Gastroesophageal sphincter (tissue), 4 donors: ENCODE measurements at places on chromosomes 5 and 9. TPM values are rescaled to one million over a fixed set of nuclear protein-coding genes. Genes with fewer than 3 reads are reported as not detected.
A peak's percentile ranks its signal among the peaks of the same experiment; 100 is the strongest.

DNA sequence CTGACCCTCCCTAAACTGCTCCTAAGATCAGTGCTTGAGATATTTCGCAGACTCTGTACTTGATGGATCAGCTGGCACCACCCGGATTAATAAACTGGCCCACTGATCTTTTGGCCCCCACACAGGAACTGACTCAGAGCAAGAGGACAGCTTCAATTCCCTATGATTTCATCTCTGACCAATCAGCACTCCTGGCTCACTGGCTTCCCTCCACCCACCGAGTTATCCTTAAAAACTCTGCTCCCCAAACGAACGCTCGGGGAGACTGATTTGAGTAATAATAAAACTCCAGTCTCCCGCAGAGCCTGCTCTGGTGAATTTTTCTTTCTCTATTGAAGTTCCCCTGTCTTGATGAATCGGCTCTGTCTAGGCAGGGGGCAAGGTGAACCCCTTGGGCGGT lies 36.5 kb upstream of the CD180 start:
- ATAC-seq, result peak; percentile 55

DNA sequence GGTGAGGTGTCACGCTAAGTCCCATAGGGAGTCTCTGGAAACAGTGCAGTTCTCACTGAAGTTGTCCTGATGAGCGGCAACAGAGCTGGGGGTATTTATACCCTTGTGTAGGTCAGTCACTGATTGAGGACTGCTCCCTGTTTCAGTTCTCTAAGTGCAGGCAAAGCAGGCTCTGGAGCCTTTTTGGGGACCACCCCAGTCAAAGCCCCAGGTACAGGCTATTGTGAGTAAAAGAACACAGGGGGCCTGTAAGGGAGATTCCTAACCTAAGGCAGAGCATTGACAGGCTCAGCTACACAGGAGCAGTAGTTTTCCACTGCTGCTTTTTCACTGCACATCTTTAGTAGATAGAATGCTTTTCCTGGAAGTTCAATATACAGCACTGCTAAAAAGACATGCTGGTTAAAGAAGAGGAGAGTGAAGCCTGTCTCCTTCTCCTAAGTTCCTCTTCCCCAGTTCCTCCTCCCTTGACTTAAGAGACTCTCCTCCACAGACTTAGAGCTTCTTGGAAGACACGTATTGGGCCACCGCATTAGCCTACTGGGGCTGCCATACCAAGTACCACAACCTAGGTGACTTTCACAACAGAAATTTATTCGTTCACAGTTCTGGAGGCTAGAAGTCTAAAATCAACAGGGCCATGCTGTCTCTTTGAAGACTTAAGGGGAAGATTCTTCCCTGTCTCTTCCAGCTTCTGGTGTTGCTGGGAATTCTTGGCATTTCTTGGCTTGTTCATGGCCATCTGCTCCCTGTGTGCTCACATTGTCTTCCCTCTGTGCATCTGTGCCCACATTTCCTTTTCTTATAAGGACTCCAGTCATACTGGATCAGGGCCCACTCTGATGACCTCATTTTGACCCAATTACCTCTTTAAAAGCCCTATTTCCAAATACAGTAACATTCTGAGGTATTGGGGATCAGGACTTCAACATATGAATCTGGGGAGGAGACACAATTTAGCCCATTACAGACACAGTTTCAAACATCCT lies 221.0 kb downstream of the ESM1 start:
- ATAC-seq, result no peak

- no peak for ATAC-seq
Observed at GRCh38 chr9:5994493-5994892, 20.9 kb downstream of the RANBP6 start.

Gene GLT6D1
- not detected for total RNA-seq

Gene GPR21
- 0.39 TPM for total RNA-seq

DNA sequence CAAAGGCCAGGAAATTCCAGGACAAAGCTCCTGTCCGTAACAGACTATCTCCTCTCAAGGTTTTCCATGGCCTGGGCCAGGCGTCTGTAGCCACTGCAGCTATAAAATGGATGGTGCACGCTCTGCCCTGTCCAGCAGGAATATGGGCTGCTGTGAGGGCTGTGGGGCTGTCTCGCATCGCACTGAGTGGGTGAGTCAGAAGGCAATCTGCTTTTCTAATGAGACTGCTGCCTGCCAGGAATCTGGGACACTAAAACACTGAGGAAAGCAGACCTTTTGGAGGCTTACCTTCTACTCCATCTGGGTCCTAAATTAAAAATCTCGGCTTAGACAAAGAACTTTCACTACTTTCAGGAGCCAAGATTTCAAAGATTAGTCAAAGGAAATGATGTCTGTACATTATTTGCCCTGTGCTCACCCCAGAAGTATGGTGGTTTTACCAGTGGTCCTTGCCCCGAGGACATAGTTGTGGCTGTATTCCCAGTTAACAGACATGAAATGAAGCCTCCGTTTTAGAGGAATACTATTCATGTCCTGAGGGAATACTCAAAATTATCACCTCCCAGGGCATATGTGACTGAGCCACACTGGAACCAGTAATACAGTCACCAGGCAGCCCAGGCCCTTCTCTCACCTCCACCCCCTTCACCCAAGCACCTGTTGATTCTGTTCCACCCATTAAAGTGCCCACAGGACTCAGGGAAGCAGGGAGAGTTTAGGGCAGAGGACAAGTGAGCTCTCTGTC lies 56.4 kb downstream of the PFDN1 start:
- ATAC-seq, result peak; percentile 62

DNA sequence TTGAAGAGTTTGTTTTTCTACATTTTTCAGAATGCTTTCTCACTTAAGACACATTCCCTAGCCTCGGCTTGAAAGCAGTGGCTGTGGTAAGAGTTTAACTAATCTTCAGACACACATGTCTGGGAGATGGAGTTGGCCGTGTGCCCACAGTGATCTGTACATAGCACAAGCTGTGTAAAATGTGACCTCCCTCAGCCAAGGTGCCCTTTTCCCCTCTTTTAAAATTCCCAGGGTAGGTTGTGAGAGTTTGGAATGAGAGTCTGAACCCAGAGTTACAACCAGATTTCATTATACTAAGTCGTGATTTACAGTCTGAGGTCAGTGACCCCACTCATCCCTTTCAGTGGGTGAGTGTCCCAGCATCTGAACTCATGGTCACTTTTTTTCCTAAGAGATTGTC lies 230.4 kb downstream of the DOCK8 start:
- ATAC-seq, result no peak

- no peak for ATAC-seq
Observed at GRCh38 chr9:92764381-92764987, at the start of gene BICD2. Gene BICD2 (minus strand): TSS chr9:92764833. CDS start chr9:92764744, 89 bp downstream.

- ATAC-seq, result no peak
Observed at GRCh38 chr5:74063346-74063745, 437.4 kb downstream of the ARHGEF28 start.

GRCh38 chr5:143314659-143315058 lies 88.8 kb downstream of the NR3C1 start:
- no peak for ATAC-seq

Gene JAKMIP2
- 0.81 TPM for total RNA-seq

- ATAC-seq, result no peak
Observed at GRCh38 chr9:132023419-132024180, 56.1 kb downstream of the MED27 start.

GRCh38 chr5:149265597-149265996 lies 6.1 kb upstream of the AFAP1L1 start:
- ATAC-seq, result peak; percentile 27

GRCh38 chr5:96004087-96004486 lies 42.4 kb upstream of the ELL2 start:
- no peak for ATAC-seq

Gene GLIPR2
- total RNA-seq, result 52.8 TPM

DNA sequence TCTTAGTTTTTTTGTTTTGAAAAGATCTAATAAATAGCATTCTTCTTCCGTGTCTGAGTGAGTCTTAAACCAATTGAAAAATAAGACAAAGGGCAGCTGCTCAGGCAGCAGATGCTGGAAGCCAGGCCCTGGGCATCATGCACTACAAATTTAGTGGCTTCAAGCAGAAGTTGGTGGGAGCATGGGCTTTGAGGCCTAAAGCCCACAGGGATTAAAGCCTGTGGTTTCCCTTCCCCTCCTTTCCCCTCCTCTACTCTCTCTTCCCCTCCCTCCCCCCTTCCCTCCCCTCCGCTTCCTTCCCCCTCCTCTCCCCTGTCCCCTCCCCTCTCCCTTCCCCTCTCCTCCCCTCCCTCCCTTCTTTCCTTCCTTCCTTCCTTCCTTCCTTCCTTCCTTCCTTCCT lies 20.1 kb upstream of the KIF4B start:
- no peak for ATAC-seq

GRCh38 chr5:96661855-96662724 lies at the start of gene CAST:
Gene CAST (plus strand): TSS chr5:96662376. CDS start chr5:96662423, 47 bp downstream.
- peak; percentile 91 for ATAC-seq
